ENCODE measurements at places on chromosomes 1 and 21. TPM values are rescaled to one million over a fixed set of nuclear protein-coding genes. Genes with fewer than 3 reads are reported as not detected.

The PDPN gene
- 0.28 TPM for total RNA-seq

The NBPF6 gene
- total RNA-seq = not detected

The OR2L3 gene
- total RNA-seq = not detected

The LCE3C gene
- total RNA-seq = not detected

The MRAP gene
- not detected for total RNA-seq

The DYNLT4 gene
- total RNA-seq = not detected

The LCE1E gene
- total RNA-seq = not detected

The FCGR3A gene
- total RNA-seq = 0.13 TPM

The CCDC17 gene
- 2.2 TPM for total RNA-seq

The CYP4Z1 gene
- not detected for total RNA-seq

The CD247 gene
- total RNA-seq = 0.44 TPM

The SLC16A4 gene
- 0.46 TPM for total RNA-seq

The WNT3A gene
- not detected for total RNA-seq

The EFNA1 gene
- 23.8 TPM for total RNA-seq

All from Panc1 (cell line).